ENCODE measurements at places on chromosomes 11 and 22.

GRCh38 chr11:84106541-84106940 is 820.4 kb upstream of the CCDC90B start:
- no peak for DNase-seq

GRCh38 chr11:103659206-103659618 is 377.2 kb upstream of the DDI1 start:
- DNase-seq, result no peak

DNA sequence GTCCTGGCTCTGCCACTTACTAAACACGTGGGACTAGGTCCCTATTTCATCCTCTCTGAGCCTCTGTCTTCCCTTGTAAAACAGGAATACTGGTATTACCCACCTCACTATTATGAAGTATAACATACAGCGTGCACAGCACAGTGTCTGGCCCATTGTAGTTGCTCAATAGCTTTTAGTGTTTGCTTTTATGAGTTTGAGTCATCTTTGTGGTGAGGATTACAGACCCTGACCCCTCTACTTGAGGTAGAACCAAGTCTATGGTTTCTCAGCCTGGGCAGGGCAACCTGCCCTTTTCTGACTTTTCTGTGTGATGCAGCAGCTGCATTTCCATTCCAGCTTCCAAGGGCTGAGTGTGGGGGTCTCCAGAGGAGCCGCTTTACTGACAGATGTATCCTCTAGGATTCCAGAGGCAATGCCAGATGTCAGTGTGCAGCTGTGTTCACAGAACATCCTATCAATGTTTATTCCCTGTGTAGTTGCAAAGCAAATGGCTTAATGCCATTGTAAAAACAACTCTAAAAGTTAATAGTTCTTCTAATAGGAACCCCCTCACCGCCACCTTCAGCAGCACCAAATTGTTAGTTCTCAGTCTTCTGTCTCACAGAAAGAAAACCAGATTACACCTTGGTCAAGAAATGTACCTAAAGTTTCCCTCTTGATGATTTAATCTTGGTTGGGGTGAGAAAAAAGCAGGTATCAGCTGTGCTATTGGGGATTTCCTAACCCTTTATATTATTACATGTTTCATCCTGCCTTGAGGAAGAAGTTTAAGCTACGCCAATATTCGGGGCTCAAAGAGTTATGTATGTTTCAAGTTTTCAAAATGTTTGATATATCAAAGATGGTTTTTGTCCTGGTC is 16.8 kb downstream of the PRR5L start:
- DNase-seq, result no peak

DNA sequence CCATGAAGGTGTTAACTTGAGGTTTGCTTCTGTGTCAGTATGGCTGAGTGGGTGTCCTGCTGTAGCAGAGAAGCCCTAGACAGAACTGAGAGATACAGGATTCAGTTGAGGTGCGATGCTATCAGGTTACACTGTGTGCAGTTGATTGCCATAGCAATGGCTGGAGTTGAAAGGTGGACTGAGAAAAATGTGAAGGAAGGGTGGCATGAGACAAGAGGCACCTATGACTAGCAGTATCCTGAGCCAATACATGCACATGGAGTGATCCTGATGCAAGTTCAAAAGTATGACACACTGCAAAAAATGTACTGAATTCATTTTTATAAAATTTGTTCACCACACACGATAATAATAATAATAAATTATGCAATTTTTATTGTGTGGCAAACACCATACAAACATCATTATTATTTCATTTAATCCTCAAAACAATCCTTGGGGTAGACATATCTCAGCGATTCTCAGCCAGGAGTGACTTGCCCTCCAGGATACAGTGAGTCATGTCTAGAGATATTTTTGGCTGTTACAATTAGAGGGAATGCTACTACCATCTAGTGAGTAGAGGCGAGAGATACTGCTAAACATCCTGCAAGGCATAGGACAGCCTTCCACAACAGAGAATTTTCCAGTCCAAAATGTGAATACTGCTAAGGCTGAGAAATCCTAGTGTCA is 3.9 kb upstream of the PIWIL4 start:
- DNase-seq, result no peak

DNA sequence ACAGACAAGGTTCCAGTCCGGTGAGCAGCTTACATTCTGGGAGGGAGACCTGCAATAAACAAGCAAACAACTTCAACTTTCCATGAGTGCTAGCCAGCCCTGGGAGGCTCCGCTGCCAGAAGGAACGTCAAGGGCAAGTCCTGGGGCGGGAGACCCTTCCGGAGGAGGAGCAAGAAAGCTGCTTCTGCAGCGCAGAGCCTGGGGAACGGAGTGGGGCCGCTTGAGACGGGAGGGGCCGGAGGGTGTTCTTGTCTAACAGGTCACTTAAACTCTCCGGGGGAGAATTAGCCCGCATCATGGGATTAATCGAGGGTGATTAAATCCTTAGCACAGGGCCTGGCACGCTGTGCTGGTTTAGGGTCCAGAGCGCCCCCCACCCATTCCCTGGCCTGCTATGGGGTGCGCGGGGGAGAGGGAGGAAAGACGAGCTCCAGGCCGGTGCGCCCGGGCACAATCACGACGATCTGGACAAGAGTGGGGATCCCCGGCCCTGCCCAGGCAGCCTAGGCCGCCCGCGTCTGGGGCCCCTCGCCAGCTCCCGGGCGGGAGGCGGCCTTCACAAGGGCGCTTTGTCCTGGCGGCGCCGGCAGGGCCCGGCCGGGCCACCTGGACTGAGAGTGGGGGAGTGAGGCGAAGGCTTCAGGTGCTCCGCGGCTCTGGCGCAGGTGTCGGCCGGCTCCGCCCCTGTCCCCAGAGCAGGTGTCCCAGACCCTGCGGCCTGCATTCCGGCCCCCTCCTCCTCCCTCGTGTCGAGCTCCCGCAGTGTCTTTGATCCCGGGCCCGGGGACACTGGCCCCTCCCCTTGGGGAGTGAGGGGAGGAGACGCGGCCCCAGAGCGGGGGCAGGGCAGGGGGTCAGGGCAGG is 663 bp upstream of the LARGE2 start:
- no peak for DNase-seq

DNA sequence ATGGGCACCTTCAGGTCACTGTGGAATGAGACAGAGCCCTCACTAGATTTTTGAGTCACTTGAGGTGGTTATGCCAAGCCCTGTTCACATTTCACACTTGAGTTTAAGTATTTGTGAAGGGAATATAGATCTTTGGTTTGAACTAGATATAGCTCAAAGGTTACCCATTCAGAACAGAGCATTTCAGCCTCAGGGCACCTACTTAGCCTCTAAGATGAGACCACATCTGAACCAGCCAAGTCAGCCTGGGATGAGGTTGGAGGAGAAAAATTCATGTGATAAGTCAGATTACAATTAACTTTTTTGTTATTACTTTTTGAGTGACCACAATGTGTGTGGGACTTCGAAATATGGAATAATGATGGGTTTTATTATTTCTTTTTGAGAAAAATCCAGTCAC is 127.8 kb downstream of the TEAD1 start:
- no peak for DNase-seq

- peak; percentile 63 for DNase-seq
Measured at GRCh38 chr11:90204832-90205646, 17.8 kb downstream of the CHORDC1 start.

GRCh38 chr11:83441171-83441570 is 155.0 kb upstream of the CCDC90B start:
- DNase-seq, result no peak

- no peak for DNase-seq
Measured at GRCh38 chr11:74559110-74559933, 33.1 kb upstream of the POLD3 start.

DNA sequence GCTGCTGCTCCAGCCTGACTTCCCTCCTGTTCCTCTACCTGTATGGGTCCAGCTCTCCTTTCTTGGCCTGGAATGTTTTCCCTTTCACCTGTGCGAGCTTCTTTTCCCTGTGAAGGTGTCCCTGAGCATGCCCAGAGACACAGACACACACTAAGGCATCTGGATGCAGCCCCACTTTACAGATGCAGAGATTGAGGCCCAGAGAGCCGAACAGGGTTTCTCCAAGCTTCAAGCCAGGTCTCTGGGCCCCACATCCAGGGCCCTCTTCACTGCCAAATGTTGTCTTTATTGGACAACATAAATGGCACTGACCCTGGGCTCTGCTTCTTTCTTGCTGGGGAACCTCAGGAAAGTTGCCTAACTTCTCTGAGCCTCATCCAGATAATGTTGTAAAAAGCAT is 561.6 kb downstream of the MIAT start:
- DNase-seq, result no peak

GRCh38 chr11:92753161-92753560 is 216.3 kb upstream of the MTNR1B start:
- no peak for DNase-seq

GRCh38 chr11:71294846-71295600 is 42.6 kb upstream of the SHANK2 start:
- no peak for DNase-seq

GRCh38 chr11:88104408-88104807 is 70.8 kb downstream of the RAB38 start:
- DNase-seq, result no peak

- no peak for DNase-seq
Measured at GRCh38 chr22:26624803-26625202, 3.0 kb downstream of the CRYBA4 start.

DNA sequence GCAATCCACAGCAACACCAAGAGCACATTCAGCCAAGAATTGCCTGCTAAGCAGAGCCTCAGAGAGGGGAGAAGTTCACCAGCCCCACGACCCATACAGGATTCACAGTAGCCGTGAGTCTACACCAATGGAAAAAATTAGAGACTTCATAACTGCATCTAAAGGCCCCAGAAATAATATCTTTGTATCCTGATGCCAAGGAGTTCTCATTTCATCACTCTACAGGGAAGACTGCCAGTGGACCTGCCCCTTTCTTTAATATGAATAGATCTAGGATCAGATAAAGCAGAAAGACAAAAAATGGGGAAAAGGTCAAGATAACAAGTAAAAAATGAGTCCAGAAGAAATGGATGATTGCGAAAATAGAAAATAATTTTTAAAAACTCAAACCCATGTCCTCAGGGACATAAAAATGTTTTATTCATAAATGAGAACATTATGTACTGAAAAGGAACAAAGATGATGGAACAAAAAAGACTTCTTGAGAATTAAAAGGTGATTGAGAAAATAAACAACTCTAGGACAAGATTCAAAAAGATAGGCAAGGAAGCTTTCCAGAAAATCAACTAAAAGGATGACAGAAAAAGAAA is 9.5 kb downstream of the APOL3 start:
- DNase-seq, result no peak

DNA sequence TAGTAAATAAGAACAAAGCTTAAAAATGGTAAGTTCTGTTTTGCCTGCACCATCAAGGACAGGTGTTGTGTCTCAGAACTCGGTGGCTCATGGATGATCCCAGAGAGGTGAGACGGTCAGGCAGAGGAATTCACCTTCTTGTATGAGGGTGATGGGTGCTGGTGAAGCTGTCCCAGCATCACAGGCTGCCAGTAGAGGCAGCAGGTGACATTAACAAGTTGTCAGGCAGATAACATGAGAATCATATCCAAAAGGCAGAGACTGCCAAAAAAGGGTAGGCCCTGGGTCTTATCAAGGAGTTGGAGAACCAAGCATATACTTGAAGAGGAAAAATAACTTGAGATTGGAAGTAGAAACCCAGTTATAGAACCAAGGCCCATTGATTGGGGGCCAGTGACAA is 437.8 kb downstream of the DYNC2H1 start:
- DNase-seq, result no peak

- DNase-seq, result peak; percentile 48
Measured at GRCh38 chr11:94325681-94326080, 21.3 kb downstream of the IZUMO1R start.

DNA sequence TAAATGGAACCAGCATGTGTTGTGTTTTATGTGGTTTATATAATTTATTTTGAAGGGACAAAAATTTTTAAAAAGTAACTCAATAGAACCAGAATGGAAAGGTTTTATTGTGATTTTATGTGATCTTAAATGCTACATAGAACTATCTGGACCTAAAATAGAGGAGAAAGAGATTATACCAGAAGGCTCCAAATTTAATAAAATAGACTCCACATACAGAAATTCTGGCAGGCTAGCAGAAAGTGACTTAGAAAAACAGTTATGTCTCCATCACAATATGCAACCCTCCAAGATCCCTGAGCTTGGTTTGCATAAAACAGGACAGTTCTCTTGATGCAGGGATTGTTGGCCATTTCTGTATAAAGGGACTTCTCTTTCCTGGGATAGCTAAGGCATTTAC is 107.9 kb downstream of the BBOX1 start:
- DNase-seq, result no peak

DNA sequence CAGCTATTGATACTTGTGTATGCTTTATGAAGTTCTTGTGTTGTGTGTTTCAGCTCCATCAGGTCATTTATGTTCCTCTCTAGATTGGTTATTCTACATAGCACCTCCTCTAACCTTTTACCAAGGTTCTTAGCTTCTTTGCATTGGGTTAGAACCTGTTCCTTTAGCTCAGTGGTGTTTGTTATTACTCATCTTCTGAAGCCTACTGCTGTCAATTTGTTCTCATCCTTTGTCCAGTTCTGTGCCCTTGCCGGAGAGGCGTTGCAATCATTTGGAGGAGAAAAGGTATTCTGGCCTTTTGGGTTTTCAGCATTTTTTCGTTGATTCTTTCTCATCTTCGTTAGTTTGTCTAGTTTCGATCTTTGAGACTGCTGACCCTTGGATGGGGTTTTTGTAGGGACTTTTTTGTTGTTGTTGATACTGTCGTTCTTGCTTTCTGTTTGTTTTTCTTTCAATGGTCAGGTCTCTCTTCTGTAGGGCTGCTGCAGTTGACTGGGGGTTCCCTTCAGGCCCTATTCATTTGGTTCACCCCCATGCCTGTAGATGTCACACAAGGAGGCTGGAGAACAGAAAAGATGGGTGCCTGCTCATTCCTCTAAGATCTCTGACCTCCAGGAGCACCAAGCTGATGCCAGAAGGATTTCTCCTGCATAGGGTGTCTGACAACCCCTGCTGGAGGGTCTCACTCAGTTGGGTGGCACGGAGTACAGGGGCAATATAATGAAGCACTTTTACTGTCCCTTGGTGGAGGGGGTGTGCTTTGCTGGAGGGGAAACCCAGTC is 35.9 kb upstream of the MUC15 start:
- no peak for DNase-seq

GRCh38 chr11:45726493-45727054 is 61.2 kb upstream of the CHST1 start:
- no peak for DNase-seq

DNA sequence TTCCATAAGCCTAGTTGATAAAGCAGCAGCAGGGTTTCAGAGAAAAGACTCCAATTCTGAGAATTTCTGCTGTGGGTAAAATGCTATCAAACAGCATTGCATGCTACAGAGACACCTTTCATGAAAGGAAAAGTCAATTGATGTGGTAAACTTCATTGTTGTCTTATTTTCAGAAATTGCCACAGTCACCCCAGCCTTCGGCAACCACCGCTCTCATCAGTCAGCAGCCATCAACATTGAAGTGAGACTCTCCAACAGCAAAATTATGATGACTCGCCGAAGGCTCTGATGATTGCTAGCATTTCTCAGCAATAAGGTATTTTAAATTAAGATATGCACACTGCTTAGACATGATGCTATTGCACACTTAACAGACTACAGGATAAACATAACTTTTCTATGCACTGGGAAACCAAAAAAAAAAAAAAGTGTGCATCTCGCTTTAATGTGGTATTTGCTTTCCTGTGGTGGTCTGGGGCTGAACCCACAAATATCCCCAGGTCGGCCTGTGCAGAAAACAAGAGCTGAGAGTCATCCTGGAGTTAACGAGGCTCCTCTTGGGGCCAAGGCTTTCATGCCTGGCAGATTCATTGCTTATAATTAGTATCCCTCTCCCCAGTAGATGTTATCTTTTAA is 192.1 kb downstream of the CTTN start:
- DNase-seq, result no peak
